ENCODE measurements at places on chromosomes 3 and 15.

DNA sequence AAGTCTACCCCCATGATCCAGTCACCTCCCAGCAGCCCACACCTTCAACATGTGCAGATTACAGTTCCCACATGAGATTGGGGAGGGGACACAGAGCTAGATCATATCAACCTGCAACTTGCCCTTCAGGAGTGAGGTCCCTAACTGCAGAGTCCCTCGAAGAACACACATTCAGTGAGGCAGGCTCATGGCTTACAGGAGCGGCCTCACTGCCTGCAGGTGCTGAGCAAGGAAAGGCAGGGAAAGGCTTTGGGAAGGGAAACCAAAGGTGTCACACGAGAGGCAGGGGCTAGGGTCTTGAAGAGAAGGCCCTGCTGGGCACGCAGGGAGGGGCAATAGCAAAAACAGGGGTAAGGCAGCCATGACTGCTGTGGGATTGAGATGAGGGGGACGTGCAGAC is 182.4 kb upstream of the CHRNA7 start:
- no peak for DNase-seq

GRCh38 chr3:82081351-82081750 is 319.9 kb upstream of the GBE1 start:
- DNase-seq, result no peak

- DNase-seq, result no peak
Observed at GRCh38 chr3:153003441-153003840, 158.6 kb upstream of the RAP2B start.

- DNase-seq, result no peak
Observed at GRCh38 chr3:11099306-11099705, 55.0 kb upstream of the HRH1 start.

GRCh38 chr15:71333839-71334238 is 218.6 kb downstream of the THSD4 start:
- peak; percentile 77 for DNase-seq

DNA sequence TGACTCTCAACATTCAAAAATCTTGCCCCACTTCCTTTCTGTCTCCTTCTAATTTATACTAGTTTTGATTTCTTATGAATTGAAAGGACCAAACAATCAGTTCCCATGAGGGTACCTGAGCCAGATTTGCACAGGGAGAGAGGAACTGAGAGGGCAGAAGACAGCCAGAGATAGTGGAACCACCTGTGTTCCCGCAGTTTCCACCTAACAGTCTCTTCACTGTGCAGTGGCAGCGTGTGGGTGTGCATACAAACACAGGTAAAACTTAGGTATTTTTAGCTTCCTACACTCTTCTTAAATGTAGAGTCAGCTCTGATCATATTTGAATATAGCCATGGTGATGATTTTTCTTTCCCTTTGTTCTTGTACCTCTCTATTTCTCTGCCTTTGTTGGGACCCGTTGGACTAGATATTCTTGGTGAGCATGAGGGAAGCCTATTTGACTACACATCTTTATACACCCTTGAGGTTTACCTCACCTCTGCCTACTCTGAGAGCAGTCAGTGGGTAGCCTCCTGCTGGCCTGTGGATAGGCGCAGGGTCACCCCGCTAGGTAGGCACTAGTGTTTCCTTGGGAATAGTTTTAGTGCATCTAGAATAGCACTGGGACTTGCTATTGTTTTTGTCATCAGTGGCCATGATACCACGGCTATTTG is 58.8 kb downstream of the MAP3K13 start:
- no peak for DNase-seq

DNA sequence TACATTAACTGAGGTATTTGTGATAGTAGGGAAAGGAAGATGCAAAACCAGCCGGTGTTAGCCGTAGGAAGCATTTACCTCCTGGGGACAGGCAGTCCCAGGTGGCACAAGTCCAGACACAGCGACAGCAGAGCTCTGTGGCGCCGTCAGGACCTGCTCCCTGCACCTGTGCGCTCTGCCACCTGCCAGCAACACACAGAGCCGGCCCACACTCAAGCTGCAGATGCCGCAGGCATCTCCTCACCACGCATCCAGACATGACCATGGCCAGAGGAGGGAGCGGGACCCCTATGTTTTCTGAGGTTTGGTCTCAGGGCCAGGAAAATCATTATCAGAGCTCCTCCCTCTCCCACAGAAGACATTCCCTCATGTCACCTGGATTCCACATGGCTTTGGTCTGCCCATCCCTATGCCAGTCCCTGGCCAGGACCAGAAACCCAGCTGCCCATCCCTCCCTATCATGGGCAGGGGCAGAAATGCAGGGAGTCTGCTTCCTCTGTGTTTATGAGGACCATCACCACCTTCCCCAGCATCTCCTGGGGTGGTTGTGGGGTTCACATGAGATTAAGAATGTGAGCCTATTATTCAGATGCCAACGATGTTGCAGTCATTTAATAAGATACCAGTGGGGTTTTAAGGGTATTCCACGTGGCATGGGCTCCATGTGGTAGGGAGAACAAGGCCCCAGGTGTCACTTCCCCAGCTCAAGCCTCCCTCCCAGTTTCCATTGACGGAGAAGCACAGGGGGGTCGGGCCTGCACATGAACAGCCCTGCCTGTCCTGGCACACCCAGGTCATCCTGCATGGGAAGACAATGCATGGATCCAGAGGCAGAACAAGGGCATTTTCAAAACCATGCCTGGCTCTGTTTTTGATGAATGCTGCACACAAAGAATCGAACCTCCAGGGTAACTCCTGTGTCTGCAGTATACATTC is 251.1 kb downstream of the OCA2 start:
- no peak for DNase-seq

- no peak for DNase-seq
Observed at GRCh38 chr3:20240154-20240883, 54.3 kb upstream of the SGO1 start.

DNA sequence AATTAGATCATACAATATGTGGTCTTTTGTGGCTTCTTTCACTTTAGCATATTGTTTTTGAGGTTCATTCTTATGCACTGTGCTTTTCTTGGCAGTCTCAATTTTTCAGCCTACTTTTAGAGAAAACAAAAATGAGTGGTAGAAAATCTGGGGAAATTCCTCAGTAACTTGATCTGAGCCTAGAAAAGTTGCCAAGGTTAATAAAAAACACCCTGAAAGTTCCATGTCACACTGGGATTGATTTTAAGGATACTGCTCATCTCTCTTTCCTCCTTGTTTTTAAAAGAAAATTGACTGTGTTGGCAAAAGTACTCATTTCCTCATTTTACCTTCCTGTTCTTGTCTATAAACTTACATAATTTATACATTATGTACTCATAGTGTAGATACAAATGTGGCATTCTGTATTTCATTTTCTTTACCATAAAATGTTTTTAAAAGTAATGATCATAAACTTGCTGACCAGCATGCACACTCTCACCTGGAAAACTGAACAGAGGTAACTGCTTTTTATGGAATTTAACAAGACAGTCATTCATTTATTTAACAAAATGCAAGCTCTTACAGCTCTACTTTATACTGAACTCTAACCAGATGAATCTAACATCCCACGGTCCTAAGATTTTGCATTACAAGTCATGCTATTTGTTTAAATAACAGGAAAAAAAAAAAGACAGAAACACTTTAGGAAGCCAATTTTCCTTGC is 28.6 kb upstream of the SH3BP5 start:
- DNase-seq, result peak; percentile 69

GRCh38 chr3:98900265-98901118 is 1.0 kb downstream of the DCBLD2 start:
- no peak for DNase-seq

DNA sequence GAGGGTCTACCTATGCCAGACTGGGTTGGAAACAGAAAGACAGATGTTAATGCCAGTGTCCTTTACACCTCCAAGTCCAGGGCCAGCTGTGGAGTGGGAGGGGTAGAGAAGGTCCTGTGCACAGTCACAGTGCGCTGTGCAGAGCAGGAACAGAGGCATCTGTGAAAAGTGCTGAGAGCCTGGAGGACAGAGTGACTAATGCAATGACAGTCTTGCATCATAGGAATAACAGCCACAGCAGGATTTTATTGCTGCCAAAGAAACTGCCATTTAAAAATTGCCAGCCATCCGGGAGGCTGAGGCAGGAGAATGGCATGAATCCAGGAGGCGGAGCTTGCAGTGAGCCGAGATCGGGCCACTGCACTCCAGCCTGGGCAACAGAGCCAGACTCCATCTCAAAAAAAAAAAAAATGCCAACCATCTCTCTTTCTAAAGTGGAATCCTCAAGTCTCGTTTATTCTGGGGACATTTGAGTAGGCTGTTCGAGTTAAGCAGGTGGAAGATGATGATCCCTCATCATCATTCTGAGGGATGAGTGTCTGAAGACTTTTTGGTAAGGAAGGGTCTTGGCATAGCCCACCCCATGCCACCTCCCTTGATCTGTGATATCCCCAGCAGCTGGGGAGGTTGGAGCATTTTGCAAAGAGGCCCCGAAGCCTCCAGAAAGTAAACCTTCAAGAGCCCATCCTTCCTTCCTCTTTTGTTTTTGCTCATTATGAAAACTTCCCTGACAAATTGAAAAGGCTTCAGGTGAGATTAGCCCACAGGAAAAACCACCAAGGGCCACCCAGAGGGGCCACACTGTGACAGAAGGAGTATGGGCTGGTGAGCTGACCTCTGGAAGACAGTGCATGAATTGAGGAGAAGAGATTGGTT is 7.7 kb downstream of the CCR2 start:
- peak; percentile 48 for DNase-seq

- DNase-seq, result peak; percentile 76
Observed at GRCh38 chr3:44893097-44893496, 18.7 kb downstream of the TGM4 start.

- DNase-seq, result no peak
Observed at GRCh38 chr3:21533002-21533401, 218.0 kb downstream of the ZNF385D start.

GRCh38 chr3:174336784-174337183 is 522.4 kb upstream of the NAALADL2 start:
- DNase-seq, result no peak

- DNase-seq, result no peak
Observed at GRCh38 chr15:56241374-56242105, 2.1 kb downstream of the RFX7 start.

GRCh38 chr15:78767331-78767951 is 43.8 kb downstream of the ADAMTS7 start:
- DNase-seq, result no peak

- peak; percentile 39 for DNase-seq
Observed at GRCh38 chr3:85576091-85576690, 617.4 kb downstream of the CADM2 start.

DNA sequence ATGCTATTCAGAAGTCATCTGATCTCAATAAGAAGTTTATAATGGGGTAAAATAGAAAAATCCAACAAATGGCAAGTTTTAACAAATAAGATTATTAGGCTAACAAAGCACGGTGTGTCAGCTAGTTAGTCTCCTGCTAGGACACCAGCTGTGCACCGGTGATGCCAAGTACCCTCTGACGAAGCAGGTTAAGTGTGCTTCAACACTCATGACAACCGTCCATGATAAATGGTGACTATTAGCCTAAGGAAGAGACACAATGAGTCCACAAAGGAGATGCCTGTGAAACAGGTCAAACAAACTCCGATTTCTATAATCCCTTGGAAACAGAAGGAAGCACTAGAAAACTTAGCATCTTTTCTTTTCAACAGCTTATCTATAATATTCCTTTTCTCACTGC is 36.5 kb downstream of the ATP13A3 start:
- no peak for DNase-seq

- no peak for DNase-seq
Observed at GRCh38 chr15:63998489-63998888, 47.8 kb downstream of the DAPK2 start.

DNA sequence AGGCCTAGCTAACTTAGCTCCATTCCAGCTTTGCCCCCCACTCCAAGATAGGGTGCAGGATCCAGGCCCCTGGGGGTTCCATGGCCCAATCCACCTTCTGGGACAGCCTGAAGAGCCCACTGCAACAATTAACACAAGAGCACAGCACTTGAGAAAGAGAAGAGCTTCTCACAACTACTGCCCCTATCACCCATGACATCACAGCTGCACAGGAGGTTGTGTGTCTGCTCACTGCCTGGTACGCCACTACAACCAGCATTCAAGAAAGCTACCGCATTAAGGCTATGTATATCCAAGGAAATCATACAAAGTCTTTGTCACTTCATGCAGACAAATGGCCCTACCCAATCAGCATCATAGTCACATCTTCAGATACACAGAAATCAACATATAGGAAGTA is 62.0 kb downstream of the MYO5A start:
- DNase-seq, result no peak

GRCh38 chr3:14412831-14413380 is 10.5 kb downstream of the SLC6A6 start:
- DNase-seq, result no peak

GRCh38 chr3:9078561-9079240 is 115.4 kb upstream of the RAD18 start:
- no peak for DNase-seq

DNA sequence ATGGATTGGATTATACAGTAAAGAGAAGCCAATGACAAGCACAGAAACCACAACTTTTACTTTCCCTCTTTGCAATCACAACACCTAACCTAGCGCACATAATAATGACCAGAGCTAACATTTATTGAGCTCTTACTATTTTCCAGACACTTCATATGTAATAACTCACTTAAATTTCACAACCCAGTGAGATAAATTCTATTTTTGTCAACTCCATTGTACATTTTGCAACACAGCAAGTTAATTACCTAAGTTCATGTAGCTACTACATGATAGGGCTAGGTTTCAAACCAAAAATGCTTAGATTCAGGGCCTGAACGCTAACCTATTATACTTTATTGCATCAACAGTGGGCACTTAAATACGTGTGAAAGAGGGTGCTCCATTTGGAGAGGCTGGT is 89.5 kb downstream of the GADL1 start:
- no peak for DNase-seq

- DNase-seq, result peak; percentile 27
Observed at GRCh38 chr3:182469086-182469485, 324.2 kb upstream of the ATP11B start.

GRCh38 chr15:70869346-70869745 is 15.4 kb upstream of the LARP6 start:
- no peak for DNase-seq

GRCh38 chr3:60294181-60294580 is 957.1 kb downstream of the FHIT start:
- peak; percentile 81 for DNase-seq

DNA sequence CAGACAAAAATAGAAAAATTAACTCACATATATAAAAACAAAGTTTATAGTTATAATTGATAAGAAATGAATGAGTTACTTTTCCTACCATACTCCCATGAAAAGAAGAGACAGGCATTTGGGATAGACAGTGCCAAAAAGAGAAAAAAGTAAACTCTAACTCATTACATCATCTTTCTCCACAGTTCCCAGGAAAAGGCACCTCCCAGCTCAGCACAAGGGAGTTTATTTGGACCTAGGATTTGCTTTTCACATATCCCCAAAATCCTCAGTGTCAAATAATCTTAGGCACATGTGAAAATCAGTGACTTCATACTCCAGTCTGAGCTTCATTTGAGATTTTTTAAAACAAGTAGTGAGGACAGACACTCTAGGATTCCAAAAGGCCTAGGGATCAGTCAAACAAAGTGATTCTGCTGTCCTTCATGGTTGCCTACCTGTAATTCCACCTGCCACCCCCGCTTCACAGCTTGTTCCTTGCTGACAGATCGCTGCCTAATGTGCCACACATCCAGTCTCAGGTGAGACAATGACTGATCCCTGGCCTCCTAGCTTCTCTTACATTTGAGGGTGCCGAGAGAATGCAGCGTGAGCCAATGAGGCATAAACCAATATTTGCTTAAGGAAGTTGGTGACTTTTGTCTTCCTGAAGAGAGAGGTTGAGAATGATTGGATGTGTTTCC is 573.7 kb downstream of the TBL1XR1 start:
- no peak for DNase-seq
